ENCODE measurements at places on chromosomes 3 and 15.

GRCh38 chr15:45573961-45574629 lies 13.1 kb upstream of the BLOC1S6 start:
- DNase-seq: no peak

DNA sequence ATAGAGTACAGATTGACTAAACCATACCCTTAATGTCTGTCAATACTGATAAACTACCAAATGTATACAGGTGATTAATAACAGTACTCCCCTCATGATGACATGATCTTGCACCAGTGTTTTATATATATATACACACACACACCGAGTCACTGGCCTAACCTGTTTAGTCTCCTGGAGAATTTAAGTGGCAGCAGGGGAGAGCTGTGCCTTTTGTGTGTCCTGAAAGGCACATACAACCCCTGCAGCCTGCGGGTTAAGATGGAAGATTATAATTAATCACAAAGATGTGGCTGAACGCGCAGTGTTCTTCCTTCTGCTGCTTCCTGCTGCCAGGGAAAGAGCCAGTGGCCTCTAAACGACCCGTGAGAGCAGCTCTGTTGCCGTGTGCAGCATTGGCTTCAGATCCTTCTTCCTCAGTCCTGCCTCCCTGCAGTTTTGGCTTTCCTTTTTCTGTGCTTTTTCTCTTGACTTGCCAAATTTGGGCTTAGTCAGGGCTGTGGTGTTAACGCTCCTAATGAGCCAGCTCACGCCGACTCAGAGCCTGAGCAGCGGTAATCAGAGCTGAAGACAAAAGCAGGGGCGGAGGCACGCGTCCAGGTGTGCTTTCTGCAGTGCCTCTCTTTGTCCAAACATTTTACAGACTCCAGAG lies 42.5 kb upstream of the UBE3A start:
- peak; percentile 7 for DNase-seq

DNA sequence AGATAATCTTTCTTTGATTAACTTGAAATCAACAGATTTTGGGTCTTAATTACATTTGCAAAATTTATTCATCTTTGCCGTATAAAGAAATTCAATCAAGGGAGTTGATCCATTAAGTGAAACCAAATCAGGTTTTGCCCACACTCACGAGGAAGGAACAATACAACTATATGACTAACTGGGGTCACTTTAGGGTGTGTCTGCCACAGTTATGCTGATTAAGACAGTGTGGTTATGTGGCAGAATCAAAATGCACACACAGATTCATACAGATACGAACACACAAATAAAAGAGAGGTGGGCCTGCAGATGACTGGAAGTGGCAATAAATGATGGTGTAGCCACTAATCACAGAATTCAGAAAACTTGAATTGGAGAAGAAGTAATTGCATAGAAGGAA lies 543.5 kb downstream of the GABRG3 start:
- DNase-seq: no peak

- DNase-seq: peak; percentile 10
Observed at GRCh38 chr3:119293871-119294695, at the start of gene ARHGAP31. TSS of gene ARHGAP31 (plus strand) at chr3:119294383. CDS start at chr3:119294905, 522 bp downstream.

GRCh38 chr15:100394736-100395440 lies 53.1 kb upstream of the ADAMTS17 start:
- DNase-seq: no peak

DNA sequence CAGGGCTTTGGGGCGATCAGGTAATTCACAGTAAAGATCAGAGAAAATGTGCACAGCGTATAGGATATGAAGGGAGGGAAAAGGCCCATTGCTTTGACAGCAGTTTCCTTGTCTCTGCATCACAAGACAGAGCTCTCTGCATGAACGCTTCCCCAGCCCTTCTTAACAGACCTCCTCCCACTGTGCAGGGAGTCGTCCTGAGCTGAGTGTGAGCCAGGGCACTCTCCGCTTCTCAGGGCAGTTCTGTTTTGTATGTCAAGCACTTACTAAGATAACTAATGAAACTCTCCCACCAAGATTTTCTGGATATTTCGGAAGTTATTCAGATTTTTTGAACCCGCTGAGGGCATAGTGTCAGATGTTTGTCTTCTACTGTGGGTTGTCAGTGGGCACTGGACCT lies 105.8 kb upstream of the C15orf61 start:
- DNase-seq: no peak

DNA sequence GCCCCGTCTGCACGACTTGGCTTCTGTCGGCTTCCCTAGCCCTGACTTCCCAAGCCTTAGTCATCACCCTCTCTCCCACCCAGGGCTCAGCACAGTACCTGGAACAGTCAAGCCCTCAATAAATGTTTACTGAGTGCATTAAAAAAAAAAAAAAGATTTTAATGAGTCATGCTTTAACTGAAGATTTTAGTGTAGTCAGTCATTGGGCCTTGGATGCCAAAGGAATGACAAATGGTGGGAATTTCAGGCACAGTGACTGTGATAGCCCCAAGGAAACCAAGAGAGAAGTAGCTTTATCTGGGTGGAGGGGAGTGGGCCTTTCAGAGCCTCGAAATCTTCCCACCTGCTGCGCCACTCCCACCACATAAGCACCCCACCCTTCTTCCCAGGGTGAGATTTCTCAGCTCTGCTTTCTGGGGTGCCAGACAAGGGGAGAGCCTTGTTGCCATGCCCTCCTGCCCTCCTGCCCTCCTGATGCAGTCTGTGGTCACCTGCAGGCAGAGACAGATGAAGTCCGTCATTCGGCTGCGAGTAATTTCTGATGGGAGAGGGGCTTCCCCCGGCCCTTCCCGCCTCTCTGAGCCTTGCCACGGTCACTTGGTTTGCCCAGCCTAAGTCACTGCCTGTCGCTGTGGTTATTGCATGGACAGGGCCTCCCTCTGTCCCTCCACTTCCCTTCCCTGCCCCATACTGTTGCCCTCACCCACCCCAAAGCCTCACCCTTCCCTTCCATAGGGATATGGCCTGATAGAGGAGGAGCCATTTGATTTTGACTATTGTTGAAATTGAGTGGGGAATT lies 41.8 kb downstream of the SMAD3 start:
- DNase-seq: no peak

GRCh38 chr15:56659197-56659596 lies 74.1 kb downstream of the ZNF280D start:
- DNase-seq: no peak

GRCh38 chr3:52506266-52506966 lies 11.3 kb downstream of the STAB1 start:
- DNase-seq: no peak

DNA sequence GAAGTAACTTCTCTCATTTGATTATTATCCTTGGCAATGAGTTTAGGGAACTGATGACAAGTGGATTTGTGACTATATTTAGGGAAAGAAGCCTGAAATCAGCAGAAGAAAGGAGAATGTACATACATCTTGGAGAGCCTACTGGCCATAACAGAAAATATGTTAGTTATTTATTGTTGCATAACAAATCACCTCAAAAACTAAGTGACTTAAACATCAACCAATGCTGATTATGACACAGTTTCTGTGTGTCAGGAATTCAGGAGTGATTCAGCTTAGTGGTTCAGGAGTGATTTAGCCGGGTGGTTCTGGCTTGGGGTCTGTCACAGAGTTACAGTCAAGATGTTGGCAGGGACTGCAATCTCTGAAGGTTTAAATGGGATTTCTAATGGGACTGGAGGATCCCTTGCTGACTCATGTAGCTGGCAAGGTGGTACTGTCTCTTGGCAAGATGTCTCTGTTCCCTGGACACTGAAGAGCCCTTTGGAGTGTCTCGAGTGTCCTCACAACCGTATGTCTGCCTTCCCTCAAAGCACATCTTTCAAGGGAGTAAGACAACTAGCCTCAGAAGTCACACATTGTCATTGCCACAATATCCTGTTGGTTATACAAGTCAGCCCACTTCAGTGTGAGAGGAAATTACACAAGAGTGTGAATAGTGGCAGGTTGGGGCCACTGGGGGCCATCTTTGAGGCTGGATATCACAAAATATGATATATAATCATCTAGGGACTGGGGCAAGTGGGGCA lies 248.9 kb downstream of the SV2B start:
- no peak for DNase-seq

DNA sequence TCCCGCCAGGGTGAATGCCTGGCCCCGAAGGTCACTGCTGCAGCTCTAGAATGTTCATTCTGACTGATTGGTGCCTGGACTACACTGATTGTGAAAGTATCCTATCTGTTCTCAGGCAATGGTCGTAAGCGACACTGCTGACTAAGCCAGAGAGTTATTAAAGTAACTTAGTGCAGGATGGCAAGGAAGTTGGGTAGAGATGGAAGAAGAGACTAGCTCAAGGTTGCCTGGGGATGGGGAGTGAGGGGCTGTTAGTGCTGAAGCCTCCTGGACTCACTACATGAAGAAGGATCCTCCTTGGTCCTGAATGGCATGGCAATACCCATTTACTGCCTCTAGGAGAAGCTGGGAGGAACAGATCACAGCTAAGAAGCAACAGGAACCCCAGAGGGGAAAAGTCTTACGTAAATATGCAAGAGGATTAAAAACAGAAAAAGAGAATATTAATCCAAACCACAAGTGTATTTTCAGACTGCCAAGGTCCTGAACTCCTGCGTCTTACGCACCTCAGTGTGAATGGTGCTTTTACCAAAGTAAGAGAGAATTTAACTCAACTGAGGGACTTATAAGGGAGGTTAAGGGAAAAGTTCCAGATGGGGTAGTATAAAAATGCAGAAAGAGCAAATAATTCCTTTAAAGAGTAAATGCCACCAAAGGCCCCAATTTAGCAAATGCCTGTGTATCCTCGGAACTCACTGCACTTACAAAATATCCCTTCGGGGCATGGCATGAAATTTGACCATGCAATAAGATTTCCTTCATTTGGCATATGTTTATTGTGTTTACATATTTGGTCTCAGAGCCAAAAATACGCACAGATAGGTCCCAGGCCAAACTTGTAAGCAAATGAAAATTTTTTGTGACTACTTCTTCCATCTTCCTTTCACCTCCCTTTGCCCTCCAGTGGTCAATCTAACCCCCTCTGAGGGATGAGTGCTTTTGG lies 64.0 kb upstream of the DGKG start:
- no peak for DNase-seq

- no peak for DNase-seq
Observed at GRCh38 chr15:26945046-26945445, 25.9 kb upstream of the GABRG3 start.

GRCh38 chr15:85495096-85495495 lies 114.7 kb downstream of the AKAP13 start:
- no peak for DNase-seq

DNA sequence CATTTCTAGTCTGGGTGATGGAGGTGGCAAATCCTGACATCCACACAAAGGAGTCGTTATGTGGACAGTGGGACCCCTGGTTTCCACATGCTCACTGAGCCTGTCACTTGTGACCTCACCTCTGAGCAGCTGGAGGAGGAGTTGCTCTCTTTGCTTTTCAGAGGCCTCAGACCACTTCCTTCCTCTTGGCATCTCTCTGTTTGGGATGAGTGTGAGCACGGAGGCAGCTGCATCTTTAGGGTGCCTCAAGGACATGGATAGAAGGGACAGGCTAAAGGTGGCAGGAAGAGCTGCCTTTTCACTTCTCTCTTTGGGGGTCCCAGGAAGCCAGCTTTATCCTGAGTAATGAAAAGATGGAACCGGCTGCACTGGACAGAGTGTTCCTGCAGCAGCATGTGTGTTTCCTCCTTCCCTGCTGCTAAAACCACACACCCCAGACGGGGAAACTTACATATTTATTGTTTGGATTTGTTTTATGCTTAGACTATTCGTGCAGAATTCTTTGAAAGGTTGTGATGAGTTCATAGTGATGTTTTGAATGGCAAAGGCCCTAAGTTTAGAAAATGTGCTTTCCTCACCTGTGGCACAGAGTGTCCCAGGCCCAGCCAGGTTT lies 31.8 kb downstream of the GPR171 start:
- DNase-seq: no peak

GRCh38 chr3:150370122-150370602 lies 37.9 kb upstream of the TSC22D2 start:
- no peak for DNase-seq

GRCh38 chr3:24160424-24161095 lies 215.5 kb downstream of the NR1D2 start:
- no peak for DNase-seq

DNA sequence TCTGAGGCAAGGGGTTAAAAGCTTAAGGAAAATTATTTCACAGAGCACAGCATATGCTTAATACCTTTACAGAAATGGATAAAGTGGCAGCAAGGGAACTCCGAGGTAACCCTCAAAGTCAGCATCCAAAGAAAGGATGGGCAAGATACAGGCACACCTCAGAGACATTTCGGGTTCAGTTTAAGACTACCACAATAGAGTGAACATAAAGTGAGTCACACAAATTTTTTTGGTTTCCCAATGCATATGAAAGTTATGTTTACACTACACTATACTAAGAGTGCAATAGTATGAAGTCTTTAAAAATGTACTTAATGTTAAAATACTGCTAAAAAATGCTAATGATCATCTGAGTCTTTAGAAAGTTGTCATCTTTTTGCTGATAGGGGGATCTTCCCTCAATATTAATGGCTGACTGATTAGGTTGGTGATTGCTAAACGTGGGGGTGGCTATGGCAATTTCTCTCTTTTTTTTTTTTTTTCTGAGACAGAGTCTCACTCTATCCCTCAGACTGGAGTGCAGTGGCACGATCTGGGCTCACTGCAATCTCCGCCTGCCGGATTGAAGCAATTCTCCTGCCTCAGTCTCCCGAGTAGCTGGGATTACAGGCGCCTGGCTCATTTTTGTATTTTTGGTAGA lies 10.0 kb downstream of the UBR1 start:
- no peak for DNase-seq

- DNase-seq: no peak
Observed at GRCh38 chr3:133413161-133414020, 13.5 kb downstream of the BFSP2 start.

DNA sequence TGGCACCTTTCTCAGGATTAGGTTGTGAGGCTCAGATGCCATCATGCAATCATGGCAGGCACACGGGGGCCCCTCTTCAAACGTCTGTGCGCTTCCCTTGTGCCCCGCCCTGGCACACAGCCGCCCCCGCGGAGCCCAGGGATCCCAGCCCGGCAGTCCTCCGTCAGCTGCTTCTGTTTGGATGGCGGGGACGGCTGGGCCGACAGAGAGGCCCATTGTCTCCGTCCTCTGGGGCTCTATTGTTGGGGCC lies 849 bp upstream of the HDAC11 start:
- DNase-seq: peak; percentile 88

DNA sequence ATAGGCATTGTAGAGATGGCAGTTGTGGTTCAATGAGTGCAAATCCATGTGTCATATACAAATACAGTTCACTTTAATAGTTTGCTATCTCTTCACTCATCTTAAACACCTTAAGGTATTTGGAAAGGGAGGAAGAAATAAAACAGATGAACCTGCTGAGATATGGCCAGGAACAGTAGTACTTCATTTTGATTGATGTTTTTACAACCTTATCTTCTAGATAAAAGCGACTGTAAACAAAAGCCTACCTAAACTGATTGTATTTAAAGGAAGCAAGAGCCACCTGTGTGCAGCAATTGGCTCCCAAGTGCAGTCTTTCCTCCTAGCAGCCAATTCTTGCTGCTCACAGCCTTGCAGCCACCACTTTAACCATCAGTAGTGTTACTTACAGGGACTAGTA lies 217.7 kb downstream of the CDIN1 start:
- no peak for DNase-seq

DNA sequence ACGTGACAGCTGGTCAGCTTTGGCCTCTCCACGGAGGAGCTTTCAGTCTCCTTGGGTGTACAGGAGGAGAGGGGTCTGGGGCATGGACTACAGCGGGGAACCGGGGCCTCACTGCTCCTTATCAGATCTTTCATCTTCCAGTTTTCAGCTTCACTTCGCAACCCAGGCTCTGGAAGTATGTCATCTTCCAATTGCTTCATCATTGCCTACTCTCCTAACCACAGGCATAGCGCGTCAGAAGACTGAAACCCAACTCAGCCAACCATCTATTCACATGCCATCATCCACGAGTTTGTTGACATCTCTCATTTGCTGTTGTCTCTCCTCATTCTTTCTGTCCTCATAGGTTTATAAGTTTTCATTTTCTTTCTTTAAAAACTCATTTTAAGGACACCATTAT lies 119.5 kb downstream of the MYLK start:
- DNase-seq: no peak
